NCI-H460 (cell line): ENCODE measurements at places on chromosomes 7 and 10.
A peak's percentile ranks its signal among the peaks of the same experiment; 100 is the strongest.

- no peak for DNase-seq
Observed at GRCh38 chr7:101936611-101937231, 119.3 kb downstream of the CUX1 start.

DNA sequence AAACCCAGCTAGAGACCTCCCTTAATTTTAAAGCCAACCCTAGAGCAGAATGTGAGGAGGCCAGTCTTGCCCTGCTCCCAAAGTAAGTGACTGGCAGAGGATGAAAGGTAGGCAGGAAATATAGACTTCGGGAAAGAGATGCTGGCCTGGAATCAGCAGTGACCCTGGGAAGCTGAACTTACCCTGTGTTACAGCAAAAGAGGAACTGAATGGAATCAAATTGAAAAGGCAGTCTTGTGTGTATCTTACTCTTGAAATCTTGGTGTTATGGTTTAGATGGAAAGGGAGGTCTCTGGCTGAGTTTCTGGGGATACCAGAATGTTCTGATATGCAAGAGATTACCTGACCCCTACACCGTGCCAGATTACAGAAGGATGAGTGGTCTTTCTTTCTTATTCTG lies 7.9 kb upstream of the CFAP43 start:
- no peak for DNase-seq

- no peak for DNase-seq
Observed at GRCh38 chr10:132549371-132549770, 11.8 kb downstream of the INPP5A start.

GRCh38 chr10:47406870-47407691 lies 23.0 kb upstream of the ZNF488 start:
- DNase-seq, result no peak

DNA sequence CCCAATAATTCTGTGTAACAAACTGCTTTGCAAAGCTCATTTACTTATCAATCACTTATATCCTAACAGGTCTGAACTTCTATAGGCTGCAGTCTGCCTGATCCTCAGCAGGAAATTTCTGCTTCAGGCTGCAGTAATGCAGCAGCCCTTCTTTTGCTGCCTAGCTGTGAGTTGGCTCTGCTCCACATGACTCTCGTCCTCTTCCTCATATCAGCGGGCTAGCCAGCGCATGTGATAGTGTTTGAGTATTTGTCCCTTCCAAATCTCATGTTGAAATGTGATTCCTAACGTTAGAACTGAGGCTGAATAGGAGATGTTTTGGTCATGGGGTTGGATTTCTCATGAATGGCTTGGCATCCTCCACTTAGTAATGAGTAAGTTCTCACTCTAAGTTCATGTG lies 387.8 kb downstream of the SEMA3D start:
- DNase-seq, result no peak

- no peak for DNase-seq
Observed at GRCh38 chr10:43317422-43317821, 50.6 kb upstream of the RASGEF1A start.

GRCh38 chr7:16071246-16071857 lies 350.0 kb downstream of the CRPPA start:
- DNase-seq, result peak; percentile 72

- DNase-seq, result no peak
Observed at GRCh38 chr10:70537398-70538194, 59.0 kb downstream of the PALD1 start.

DNA sequence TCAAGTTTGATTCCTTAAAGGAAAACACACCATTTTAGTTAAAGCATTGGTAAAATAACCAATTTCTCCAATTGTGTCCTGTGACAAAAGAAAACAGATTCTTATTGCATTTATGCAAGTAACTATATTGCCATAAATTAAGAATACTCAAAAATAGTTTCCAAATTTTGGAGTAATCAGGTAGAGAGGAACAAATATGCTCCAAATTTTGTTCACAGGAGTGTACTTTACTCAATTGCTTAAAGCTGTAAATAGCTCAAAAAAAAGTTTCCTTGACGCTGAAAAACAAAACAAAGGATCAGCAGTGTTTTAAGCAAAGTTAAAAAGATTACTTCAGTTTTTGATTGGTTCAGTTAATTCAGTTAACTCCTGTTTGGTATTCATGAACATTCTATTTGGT lies 52.2 kb upstream of the INHBA start:
- DNase-seq, result no peak

DNA sequence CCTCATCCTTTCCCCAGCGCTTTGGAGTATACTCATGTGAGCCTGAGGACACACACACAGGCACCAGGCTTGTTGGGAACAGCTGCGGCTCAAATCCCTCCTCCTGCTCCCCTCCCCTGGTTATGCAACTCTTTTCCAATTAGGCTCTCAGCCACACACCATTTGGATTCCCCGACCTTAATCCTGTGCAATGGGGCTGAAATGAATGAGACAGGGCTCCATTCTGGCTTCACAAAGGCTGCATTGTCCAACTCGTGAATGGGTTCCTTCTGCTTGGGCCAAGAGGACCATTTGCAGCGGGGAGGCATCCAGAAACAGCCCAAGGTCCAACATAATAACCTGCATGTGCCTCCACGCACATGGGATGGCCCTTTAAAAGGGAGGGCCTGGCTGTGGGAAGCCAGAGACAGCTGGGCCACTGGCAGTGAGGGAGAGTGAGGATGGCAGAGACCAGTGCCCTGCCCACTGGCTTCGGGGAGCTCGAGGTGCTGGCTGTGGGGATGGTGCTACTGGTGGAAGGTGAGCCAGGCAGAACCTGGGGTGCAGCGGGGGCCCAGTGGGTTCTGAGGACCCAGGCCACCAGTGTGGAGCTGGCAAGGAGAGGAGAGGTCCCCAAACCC lies at the start of gene RGR:
TSS of gene RGR (plus strand) at position 403 of the 620 bp plus-strand sequence. CDS start at position 441, 38 bp downstream.
- no peak for DNase-seq
